ENCODE measurements at places on chromosomes 2 and 18. TPM values are rescaled to one million over a fixed set of nuclear protein-coding genes. Genes with fewer than 3 reads are reported as not detected.

DNA sequence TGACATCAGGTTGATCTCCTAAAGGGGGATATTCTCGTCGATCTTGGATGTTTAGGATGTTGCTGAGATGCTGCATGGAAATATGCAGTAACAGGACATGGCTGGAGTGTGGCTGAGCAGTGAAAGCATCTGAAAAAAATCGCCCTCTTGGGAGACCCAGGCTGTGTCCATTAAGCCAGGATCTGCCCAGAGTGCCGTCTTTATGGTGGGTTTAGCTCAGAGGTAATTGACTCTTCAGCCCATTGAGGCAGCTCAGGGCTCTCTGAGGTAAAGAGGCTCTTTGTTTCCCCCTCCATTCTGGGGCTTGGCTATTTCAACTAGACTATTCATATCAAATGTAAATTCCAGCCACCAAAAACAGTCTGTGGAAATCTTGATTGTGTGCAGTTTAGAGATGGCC, 26.5 kb downstream of the OSBPL6 start:
- ATAC-seq, result no peak

- ATAC-seq, result no peak
Measured at GRCh38 chr2:101175991-101176390, 24.8 kb upstream of the TBC1D8 start.

- no peak for ATAC-seq
Measured at GRCh38 chr2:119266091-119266589, 42.5 kb downstream of the STEAP3 start.

DNA sequence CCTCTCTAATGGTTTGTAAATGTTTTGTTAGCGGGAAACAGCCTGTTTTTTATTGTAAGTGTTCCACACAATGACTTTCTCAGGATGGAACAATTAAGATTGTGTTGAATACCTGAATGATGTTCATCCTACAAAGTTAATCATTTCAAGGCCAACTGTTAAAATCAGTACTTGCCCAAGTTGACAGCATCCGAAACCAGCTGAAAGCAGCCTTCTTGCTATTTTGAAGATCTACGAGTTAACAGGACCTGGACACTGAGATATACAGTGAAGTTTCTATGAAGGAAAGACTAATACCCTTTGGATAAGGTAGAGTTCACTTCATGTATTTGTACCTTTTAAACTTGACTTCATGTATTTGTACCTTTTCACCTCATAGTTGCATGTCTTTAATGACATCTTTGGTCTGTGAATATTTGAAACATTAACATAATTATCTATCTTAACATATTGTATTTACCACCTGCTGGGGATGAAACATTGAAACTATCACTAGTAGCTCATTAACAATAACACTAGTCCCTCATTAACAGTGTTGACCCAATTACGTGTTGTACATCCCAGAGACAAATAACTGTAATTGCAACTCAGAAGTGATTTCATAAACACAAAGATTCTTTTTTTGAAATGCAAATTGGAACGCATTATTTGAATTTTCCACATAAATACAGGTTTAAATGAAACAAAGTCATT, 556.0 kb upstream of the MEX3C start:
- no peak for ATAC-seq

GRCh38 chr2:7758073-7758759, 841.0 kb downstream of the RNF144A start:
- no peak for ATAC-seq

DNA sequence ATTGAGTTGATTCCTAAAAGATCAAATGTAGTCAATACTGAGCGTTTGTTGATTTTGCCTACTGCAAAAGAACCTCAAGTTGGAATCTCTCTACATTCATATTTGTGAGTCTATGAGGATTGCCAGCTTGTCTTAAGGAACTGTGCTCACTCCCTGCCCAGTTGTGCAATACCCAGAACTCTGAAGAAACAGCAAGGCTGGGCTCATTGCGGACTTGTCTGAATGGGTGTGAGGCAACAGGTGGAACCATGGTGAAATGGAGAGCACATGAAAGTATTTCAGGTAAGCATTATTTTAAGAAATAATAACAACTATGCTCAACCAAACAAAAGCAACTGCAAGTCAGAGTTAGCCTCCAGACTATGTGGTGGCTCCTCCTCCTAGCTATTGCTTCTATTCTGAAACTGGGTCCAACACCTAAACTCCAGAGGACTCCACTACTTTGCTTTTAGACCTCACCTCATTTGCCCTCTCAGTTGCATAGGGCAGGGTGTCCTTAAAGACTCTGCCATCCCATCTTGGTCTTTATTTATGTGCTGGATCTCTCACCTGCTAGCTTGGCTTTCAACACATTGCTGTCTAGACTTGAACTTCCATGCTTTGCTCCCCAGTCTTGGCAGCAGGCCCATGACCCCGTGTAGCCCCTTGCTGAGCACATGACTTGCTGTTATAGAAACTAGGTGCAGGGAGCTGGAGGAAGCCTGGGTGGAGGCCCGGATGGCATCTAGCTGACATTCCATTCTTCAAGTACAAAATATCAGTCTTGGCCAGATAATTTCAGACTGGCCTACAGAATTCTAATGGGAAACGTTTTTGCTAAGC, 94.8 kb upstream of the ARL5A start:
- peak; percentile 82 for ATAC-seq

DNA sequence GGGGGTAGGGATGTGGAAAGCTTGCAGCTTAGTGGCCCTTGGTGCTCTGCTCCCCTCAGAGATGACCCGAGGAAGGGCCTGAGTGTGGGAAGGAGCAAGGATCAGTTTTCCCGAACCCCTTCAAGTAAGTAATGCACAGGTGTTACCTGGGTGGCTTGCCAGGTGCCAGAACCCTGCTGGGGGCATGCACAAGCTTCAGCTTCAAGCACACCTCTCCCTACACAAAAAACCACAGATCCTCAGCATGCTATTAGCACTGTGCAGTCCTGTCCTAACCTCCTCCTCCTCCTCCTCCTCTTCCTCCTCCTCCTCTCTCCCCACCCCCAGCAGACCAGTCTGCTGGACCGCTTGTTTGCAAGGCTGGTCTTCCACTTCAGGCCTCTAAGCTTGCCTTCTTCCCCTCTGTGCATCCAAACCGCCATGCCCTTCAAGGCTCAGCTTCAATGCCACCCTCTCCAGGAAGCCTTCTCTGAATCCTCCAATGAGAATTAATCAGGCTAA, 114.8 kb downstream of the ACAA2 start:
- ATAC-seq, result no peak

GRCh38 chr2:236168110-236169080, at the start of gene GBX2:
GBX2 (minus strand) TSS chr2:236168386; CDS start chr2:236167971, 415 bp downstream.
- ATAC-seq, result no peak

GRCh38 chr2:100676346-100676745, 113.6 kb downstream of the PDCL3 start:
- ATAC-seq, result no peak

- no peak for ATAC-seq
Measured at GRCh38 chr2:211986313-211986712, 552.3 kb downstream of the ERBB4 start.

DNA sequence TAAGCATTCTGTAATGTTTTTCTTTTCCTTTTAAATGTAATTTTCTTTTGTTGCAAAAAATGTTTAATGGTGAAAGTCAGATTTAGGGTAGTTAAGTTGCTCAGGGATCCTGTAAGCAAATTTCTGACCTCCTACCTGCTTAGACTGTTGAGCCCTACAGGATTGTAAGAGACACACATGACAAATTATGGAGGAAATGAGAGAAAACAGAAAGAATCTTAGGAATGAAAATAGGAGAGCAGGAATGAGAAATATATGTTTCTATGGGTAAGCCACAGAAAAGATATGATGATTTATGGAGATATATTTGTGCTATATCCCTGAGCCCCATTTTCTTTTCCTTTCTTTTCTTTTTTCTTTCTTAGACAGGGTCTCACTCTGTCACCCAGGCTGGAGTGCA, 28.3 kb downstream of the CYBRD1 start:
- ATAC-seq, result no peak

PREB gene
- 52.8 TPM for total RNA-seq

REG3G gene
- total RNA-seq, result not detected

CAPG gene
- total RNA-seq, result 57.5 TPM

All from gastroesophageal sphincter (tissue), 4 donors.